ENCODE measurements at places on chromosomes 13 and 19.

GRCh38 chr13:82010780-82011179 lies 1669.9 kb upstream of the SPRY2 start:
- no peak for DNase-seq

DNA sequence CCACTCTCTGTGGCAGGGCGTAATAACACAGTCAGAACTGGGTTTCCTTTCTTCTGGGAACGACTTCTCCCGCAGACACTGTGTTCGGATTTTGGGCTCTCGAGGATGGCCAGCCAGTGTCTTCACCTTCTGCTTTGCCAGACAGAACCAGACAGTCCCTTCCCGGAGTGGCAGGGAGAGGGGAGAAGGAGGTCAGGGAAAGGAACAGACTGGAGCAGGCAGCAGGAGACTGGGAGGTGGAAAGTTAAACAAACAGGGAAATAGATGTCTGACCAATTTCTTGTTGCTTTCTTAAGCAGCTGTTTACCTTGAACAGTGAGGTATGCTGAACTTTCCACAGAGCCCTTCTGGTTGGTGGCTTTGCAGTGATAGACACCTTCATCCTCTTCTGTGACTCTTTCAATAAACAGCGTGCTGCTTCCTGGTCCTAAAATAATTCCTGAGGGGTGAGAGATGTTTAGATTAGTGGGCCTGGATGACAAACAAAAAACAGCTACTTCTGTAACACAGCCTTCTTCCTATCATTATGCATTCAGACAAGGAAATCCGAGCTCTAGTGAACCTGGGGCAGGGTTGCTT lies 137.6 kb downstream of the FLT1 start:
- no peak for DNase-seq

GRCh38 chr19:33441277-33441699 lies 67.8 kb downstream of the CEBPG start:
- no peak for DNase-seq

- no peak for DNase-seq
Observed at GRCh38 chr13:86877441-86877840, 793.7 kb upstream of the SLITRK5 start.

GRCh38 chr13:51645154-51645650 lies 60.9 kb downstream of the WDFY2 start:
- DNase-seq = no peak

GRCh38 chr19:10288662-10289166 lies 1.0 kb upstream of the ICAM5 start:
- no peak for DNase-seq

GRCh38 chr19:46192992-46193650 lies 36.4 kb upstream of the IGFL1 start:
- DNase-seq = no peak

DNA sequence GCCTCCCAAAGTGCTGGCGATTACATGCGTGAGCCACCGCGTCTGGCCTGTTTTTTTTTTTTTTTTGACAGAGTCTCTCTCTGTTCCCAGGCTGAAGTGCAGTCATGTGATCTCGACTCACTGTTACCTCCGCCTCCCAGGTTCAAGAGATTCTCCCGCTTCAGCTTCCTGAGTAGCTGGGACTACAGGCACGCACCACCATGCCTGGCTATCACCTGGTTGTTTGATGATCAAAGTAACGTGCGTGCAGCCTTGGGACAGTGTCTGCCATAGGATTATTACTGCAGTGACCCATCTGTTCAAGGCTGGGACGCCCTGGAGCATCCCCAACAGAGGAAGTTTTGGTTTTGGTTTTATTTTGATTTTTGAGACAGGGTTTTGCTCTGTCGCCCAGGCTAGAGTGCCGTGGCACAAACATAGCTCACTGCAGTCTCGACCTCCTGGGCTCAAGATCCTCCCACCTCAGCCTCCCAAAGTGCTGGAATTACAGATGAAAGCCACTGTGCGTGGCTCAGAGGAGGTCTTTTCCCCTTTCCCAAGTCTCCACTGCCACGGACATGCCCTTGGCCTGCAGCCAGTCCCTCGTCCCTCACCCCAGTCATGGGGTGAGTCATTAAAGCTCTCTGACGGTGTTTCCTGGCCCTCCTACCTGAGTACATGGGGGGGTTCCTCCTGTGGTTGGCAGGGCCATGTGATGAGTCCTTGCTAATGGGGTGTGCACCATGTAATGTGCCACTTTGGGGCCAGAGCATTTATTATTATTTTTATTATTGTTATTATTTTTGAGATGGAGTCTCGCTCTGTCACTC lies 65.6 kb downstream of the IER2 start:
- peak; percentile 12 for DNase-seq
